ENCODE measurements at places on chromosomes 16 and 17.

GRCh38 chr17:34414339-34414738, 51.3 kb upstream of the CCL1 start:
- no peak for DNase-seq

DNA sequence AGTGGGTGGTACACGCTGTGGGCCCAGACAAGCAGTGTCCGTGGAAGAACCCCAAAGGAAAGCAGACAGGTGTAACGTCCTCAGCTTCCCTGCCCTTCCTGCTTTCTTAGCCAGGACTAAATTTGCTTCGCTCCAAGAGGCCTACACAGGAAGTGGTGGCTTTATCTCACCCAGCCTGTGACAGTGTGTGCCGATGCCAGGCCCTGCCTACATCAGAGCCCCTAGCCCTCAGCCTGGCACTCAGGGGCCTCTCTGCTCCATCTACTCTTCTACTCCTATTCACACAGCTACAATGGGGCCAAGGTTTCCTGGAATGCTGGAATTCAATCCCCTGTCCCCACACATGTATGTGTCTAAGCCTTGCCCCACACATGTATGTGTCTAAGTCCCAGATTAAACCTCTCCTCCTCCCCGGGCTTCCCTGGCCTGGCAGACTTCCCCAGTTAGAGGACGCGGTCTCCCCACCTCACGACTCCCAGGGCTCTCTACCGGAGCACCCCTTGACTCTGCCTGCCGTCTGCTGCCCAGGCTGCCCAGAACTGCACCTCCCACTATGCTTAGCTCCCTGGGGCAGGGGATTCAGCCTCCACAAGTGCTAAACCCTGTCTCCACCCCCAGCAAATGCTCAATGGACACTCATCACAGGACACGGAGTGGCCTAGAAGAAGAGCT, 8.2 kb downstream of the PGAP3 start:
- DNase-seq: no peak

DNA sequence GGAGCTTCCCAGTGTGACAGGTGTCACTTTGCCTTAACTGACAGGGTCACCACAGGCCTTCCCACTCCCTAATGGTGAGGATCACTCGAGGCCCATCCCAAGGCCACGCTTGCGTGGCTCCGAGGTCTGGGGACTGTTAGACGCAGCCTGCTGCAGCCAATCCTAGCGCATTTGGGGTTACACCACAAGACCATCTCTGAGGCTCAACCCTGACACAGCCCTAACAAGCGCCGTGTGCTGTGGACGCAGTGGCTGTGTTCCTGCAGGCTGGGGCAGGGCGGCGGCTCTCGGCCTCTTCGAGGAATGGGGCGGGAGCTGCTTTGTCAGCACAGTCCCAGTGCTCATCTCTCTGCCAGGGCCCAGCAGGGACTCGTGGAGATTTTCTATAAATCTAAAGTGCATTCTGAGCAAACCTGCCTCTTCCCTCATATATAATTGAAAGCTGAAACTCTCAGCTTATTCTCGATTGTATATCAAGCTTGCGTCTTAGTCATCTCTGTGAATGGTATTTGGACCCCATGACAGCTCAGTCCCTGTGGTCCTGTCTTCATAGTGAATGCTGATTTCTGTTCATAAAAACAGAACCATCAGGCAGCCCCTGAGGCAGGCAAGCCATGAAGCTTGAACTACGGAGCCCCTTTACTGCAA, 65.8 kb upstream of the CHMP6 start:
- no peak for DNase-seq

DNA sequence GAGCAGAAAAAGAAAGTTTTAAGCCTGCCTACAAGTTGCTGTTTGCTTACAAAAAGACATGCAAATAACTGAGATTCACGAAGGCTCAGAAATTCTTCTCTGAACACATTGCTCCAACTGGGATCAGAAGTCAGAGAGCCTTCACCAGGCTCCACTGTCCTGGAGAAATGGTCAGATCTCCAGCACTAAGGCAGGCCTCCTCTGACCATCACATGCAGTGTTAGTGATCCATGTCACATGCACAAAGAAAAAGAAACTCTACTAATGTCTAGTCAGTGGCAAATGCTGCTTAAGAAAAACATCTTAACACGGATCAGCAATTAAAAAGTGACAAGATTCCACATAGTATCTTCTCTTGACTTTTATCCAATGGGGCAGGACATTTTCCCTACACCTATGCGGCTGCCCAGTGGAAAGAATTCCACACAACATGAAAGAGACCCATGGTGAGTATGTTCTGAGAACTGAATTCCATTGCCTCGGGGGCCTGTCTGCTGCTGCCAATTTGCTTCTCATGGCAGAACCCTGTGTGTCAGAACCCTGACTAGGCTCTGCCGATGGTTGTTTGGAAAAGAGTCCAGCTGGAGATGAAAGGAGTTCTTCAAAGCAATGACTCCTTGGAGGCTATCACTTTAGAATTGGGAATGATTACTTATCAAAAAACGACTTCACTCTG, 96.6 kb downstream of the HIC1 start:
- DNase-seq: no peak

GRCh38 chr17:41992576-41992975, 24.7 kb downstream of the DNAJC7 start:
- no peak for DNase-seq

- no peak for DNase-seq
Observed at GRCh38 chr16:12145918-12146317, 169.4 kb downstream of the SNX29 start.

DNA sequence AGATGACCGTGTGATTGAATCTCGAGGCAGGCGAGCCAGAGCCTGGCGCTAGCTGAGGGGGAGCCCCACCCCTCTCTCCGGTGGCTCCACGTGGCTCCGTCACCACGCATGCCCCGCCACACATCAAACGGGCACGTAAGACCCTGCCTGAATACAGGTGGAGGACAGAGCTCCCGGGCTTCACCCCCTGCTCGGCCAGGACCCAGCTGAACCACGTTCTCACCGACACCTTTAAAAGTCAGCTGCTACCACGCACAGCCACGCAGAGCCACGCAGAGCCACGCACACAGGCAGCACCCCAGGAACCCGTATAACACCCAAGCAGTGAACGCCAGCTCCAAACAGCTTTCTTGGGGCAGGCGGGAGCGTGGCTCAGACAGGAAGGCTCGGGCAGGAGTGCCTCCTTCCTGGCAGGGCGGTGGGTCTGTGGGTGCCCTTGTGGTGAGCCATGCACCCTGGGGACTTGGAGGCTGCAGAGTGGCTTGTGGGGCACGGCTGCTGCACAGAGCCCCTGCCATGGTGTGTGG, 4.4 kb downstream of the TMEM204 start:
- no peak for DNase-seq

DNA sequence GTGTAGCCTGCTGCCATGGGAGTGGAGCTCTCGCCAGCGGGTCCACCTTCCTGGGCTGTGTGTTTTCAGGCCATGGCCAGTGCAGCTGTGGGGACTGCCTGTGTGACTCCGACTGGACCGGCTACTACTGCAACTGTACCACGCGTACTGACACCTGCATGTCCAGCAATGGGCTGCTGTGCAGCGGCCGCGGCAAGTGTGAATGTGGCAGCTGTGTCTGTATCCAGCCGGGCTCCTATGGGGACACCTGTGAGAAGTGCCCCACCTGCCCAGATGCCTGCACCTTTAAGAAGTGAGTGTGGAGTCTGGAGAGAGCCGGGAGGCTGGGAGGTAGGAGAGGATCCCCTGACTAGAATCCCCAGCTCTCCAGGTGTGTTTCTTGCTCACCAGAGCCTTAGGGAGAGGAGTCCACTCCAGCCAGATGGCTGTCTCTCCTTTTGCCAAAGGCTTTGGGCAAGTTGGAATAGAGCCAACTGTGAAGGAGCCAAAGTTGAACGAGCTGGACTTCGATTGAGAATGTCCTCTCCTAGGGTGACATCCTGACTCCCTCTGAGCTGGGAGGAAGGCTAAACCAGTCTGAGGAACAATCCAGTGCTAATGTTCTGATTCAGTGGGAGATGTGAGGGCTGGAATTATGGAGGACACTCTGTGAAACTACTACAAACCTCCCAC, 24.4 kb upstream of the EFCAB13 start:
- DNase-seq: no peak

- DNase-seq: no peak
Observed at GRCh38 chr17:82967268-82968032, 112.0 kb upstream of the METRNL start.

GRCh38 chr17:1423456-1424135, 23.6 kb upstream of the YWHAE start:
- DNase-seq: no peak

- no peak for DNase-seq
Observed at GRCh38 chr17:2250140-2251095, 53.2 kb downstream of the SMG6 start.

DNA sequence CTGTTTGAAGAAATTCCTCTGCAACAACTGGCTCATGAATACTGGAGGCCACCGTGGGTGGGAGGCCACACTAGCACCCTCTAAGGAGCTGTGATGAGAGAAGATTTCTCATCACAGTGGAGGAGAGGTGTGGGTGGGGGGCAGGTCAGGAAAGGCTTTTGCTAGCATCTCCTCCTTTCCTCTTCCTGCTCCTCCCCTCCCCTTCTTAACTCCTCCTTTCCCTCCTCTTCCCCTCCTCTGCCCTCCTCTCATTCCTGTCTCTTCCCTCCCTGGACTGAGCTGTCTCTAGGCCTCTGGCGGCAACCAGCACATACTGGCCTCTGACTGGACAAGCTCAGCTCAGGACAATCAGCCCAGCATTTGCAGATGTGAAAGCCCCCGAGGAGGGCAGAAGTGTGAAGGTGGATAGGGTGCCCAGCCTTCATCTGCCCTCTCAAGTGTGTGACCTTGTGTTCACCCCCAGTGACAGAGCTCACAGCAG, 19.0 kb upstream of the LHX1 start:
- no peak for DNase-seq

DNA sequence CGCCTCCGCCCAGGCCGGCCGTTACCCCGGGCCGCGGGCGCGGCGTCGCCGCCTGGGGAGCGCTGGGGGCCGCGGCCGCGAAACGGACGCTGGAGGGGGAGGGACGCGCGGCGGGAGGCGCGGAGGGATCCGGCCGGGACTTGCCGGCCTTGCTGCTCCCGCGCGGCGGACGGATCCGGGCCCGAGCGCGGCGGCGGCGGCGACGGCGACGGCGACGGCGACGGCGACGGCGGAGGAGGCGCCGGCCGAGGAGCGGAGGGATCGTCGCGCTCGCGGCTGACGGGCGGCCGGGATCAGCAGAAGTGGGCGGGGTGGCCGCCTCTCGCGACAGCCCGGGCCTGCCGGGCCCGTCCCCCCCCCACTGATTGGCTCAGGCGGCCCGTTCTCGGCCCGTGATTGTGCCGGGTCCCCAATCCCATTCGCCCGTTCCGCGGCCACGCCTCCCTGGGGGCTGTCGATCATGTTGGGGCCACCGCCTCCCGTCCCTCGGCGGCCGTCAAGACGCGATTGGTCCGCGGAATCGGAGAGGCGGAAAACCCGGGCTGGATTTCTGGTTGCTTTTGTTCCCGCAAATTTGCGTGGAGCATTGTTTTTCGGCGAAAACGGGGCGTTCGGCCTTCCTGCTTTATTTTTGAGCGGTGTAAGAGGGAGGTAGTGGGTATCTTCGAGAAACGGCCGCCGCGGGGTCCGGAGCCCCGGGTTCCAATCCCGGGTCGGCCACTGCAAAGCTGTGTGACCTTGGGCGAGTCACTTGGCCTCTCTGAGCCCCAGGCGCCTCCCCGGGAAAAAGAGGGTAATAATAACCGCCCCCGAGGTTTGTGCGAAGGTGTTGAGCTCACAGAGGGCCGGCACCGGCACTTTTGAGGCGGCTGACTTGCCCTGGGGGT, at the start of gene ZCCHC14:
Gene ZCCHC14, minus strand, starts transcription at position 304 of the 887 bp plus-strand sequence. CDS start 786 bp downstream, outside the sequence.
- DNase-seq: peak; percentile 52

DNA sequence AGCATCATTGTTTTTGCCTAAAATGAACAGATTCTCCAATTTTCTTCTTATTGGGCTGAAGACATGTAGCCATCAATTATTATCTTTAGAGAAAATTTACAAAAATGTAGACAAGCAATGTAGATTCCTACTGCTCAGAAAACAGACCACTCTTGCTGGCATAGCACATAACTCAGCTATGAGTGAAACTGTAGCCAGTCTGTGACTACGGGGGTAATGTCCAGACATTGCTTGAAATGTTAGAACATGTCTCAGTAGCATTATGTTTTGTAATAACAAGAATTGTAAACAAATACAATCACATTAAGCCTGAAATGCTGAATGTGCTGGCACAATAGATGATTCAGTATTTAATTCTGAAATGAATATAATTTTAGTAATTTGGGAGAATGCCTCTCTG, 265.7 kb upstream of the KCNJ16 start:
- DNase-seq: no peak

- peak; percentile 54 for DNase-seq
Observed at GRCh38 chr16:72739577-72739976, 308.4 kb downstream of the ZFHX3 start.

- no peak for DNase-seq
Observed at GRCh38 chr17:72373910-72374741, 253.3 kb downstream of the SOX9 start.

DNA sequence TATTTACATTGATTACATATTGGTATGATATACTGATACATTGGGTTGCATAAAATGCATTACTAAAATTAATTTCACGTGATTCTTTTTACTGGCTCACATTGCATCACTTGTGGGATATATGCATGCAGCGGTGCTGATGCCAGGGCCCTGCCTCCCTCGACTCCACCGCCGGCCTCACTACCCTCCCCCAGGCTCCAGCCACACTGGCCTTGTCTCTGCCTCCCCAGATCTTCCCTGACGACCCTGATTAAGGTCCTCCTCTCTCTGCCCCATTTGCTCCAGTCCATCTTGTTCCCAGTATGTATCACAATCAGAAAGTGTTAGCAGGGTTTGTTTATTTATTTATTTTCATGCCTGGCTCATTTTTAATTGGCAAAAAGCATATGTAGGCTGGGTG, 306.8 kb downstream of the FOXL1 start:
- DNase-seq: no peak

DNA sequence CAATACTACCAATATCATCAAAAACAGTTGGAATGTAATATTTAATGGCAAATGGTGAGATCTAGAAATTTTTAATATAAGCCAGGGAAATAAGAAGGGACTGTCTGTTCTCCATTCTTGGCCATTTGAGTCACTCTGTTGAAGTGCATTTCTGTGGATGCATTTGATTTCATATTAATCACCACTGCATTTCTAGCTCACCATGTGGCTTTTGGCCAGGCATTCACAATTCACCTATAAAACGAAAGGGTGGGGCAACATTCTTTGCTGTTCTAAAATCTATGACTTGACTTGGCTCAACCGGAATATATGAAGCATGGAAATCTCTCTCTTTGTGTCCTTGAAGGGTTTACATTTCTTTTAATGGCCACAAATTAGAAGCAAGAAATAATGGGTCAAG, 483.0 kb downstream of the SLC39A11 start:
- DNase-seq: no peak

- DNase-seq: no peak
Observed at GRCh38 chr16:48206594-48207242, 37.4 kb upstream of the LONP2 start.

- no peak for DNase-seq
Observed at GRCh38 chr16:87956365-87957231, 5.4 kb downstream of the BANP start.
